ENCODE measurements at places on chromosomes 1 and 21.

- no peak for DNase-seq
Measured at GRCh38 chr1:52474807-52475206, 70.4 kb downstream of the PRPF38A start.

- DNase-seq: peak; percentile 77
Measured at GRCh38 chr1:161044908-161045735, 655 bp downstream of the USF1 start.

DNA sequence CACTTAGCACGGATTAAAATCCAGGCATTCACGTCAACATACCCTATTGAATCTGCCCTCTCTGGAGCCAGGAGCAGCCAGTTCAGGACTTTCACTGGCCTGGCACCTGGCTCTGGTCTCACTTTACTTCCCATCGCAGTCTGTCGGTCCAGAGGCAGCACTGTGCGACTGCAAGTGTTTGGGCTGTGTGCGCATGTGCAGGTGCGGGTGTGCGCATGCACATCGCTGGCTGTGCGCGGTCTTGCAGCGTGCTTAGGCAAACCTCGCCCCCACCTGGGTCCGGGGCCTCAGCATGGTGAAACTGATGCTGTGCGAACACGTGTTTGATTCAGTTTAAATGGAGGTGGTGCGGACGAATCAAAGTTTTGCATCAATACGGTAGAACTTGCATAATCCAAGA, 38.0 kb downstream of the ATF3 start:
- DNase-seq: no peak

DNA sequence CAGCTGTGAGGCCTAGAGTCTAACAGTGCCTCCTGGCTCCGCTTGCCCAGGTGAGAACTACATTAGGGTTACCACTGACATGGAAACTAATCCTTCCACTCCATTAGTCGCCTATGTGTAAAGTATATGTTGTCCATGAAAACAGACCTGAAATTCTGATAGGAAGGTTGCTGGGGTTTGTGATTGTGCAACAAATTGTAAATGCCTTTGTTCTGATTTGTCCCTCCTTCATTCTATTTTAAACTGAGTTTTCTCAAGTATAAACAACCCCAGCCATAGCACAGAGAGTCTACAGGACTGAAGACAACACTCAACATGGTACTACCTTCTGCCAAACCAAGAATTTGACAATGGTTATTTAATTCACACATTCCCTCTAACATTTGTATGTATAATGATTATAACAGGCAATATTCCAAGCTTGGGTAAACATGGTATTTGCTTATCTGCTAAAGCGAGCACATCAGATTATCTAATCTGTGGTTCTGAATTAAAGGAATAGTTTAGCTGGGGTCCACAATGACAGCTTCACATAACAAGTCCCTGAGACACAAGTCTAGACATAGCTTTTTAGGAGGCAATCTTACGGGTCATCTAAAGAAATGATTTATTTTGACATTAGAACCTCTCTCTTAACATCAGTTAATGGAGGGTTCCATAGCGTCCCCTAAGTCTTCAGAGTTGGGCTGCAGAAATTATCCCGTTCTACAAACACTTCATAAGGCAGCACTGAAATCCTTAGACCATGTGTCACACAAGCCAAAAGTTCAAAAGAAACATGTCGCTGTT, 633.0 kb downstream of the SMYD3 start:
- DNase-seq: no peak

GRCh38 chr21:28298251-28298672, 694.4 kb downstream of the LTN1 start:
- no peak for DNase-seq

- no peak for DNase-seq
Measured at GRCh38 chr1:153362187-153362775, 4.6 kb downstream of the S100A9 start.

DNA sequence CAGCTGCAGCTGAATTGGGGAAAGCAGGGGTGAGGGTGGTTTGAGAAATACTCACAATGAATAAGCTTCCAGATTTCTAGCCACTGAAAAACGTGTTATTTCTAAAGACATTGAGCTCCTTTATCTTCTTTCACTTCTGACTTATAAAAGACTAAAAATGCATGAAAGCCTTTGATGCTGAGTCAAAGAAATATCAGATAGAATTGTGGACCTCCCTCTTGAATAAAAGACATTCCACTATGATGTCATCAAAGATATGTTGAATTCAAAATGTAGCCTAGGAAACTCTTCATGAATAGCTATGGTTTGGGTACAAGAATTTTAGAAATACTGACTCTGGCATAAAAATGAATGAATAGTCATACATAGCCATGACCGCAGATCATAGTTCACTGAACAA, 44.7 kb upstream of the COL24A1 start:
- DNase-seq: no peak

- DNase-seq: no peak
Measured at GRCh38 chr1:205214756-205215155, 3.3 kb upstream of the DSTYK start.
